Mesendoderm (in vitro differentiated cells): ENCODE measurements at places on chromosomes 3 and 15.
A peak's percentile ranks its signal among the peaks of the same experiment; 100 is the strongest.

DNA sequence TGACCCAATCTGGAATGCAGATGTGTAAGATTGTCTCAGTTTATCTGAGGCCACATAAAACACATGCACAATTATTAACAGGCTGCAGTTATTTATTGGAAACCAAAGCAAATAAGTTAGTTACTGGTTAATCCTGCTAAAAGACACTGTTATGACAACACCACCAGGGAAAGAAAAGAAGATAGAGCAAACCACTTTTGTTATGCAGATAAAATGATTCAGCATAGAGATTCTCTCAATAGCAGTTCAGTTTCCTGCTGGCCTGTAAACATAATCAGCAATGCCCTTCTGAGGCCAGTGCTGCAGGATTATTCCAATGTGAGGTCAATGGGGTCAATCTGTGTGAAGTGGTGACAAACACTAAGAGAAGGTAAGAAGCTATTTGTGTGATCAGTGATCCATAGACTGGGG lies 244.4 kb downstream of the ZBTB20 start:
- no peak overlapping the region for H3K27ac ChIP-seq
- H3K36me3 ChIP-seq, result no peaks in the 10 kb centered on the region
- no peaks in the 10 kb centered on the region for H3K27me3 ChIP-seq
- peaks cover 2% of the 10 kb centered on the region for H3K4me1 ChIP-seq

GRCh38 chr15:57903626-57904025 lies 161.9 kb downstream of the ALDH1A2 start:
- H3K4me3 ChIP-seq, result no peak overlapping the region
- H3K27me3 ChIP-seq, result no peaks in the 10 kb centered on the region
- DNase-seq, result no peak

DNA sequence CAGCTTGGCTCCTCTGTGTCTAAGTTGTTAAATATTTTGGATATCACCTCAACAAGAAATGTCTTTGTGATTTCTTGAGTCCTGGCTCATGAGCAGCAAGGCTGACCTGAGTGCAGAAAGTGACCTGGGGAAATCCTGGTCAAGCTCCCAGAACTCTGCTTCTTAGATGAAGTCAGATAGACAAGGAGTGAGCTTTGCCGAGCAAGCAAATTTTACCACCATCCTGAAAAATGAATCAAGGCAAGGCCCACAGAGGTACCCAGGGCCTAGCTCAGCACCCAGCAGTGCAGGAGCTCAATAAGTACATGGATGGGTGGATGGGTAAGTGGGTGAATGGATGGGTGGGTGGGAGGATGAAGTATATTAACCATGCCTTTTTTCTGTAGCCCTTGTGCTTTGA lies 291.8 kb downstream of the UACA start:
- H3K27ac ChIP-seq, result no peak overlapping the region
- no peaks in the 10 kb centered on the region for H3K27me3 ChIP-seq
- no peak for DNase-seq
- no peak overlapping the region for H3K4me3 ChIP-seq
- H3K36me3 ChIP-seq, result no peaks in the 10 kb centered on the region
- H3K4me1 ChIP-seq, result no peaks in the 10 kb centered on the region

GRCh38 chr15:38453971-38454695 lies at the start of gene FAM98B:
Gene FAM98B, plus strand, starts transcription at chr15:38454127. Its CDS starts 35 bp downstream, at chr15:38454162.
- H3K36me3 ChIP-seq, result no peaks in the 10 kb centered on the region
- H3K27me3 ChIP-seq, result no peaks in the 10 kb centered on the region
- peak within 1 kb of the TSS; percentile 97 for H3K27ac ChIP-seq

DNA sequence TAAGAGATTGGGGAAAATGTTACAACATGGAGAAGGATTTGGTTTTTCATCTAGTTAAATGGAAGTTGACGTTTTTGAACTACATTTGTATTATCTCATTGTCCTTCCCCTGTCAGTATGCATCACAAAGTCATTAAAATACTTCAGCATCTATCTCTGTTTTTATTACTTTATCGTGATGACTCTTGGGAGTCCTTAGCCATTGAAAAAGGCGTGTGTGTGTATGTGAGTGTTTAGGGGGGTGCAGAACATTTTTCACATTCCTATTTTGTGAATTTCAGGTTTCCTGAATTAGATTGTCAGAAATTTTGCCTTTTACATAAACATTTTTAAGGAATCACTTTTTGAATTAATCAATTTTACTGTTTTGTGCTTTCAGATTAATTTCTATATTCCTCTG lies 360.6 kb upstream of the SGO1 start:
- DNase-seq, result no peak
- no peak overlapping the region for H3K4me3 ChIP-seq
- H3K27ac ChIP-seq, result no peak overlapping the region
- no peaks in the 10 kb centered on the region for H3K36me3 ChIP-seq
- no peaks in the 10 kb centered on the region for H3K27me3 ChIP-seq

DNA sequence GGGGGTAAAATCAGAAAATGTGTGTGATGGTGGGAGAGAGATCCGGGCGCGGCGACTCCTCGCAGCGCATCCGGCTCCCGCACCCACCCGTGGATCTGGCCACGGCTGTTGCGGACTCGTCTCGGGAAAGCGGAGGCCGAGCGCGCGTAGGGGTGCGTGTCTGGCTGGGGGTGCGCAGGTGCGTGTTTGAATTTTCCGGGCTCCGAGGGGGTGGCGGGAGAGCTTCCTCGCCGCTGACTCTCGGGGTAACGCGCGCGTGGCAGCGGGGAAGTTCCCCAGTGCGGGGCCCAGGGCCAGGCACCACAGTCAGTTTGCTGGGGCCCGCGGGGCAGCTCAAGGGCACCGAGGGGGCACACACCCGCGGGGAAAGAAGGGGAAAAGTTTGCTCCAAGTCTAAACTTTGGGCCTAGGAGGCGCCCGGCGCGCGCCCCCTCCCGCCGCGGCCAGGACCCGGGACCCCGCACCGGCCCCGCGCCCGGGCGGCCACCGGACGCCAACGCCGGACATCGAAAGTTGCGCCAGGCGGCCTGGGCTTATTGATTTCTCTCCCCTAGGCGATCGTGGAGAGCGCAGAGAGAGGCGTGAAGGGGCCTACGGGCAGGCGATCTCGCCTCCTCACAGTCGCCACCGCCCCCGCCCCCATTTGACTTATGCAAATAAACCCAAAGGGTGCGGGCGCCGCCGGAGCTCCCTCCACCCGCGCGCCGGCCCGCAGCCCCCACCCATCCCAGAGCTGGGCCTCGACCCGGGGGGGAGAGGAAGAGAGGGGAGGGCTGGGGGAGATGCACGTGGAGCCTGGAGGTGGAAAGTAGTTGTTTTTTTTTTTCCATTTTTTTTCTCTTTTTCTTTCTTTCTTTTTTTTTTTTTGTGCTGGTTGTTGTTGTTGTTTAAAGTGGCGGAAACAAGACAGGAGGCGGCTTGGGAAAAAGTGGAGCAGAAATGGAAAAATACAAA lies 639 bp downstream of the FOXP1 start:
- H3K27me3 ChIP-seq, result peaks cover 3% of the 10 kb centered on the region
- peak; percentile 82 for DNase-seq
- H3K4me1 ChIP-seq, result peaks cover 3% of the 10 kb centered on the region

DNA sequence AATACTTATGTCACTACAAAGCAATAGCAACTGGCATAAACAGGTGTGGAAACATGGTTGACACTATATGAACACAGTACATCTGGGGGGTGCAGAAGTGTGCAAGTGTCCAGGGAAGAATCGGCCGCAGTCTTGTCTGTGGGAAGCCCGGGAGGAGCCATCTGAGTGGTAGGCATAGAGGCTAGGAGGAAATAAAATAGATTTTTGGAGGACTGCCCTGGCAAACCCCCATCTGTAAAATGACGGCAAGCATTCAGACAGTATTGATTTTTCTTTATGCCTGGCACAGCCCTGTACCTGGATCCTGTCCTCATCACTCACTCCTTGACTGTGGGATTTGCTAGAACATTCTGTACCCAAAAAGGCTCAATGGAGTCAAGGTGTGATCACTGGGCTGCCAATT lies 31.3 kb downstream of the THSD4 start:
- DNase-seq, result no peak
- no peaks in the 10 kb centered on the region for H3K36me3 ChIP-seq
- no peaks in the 10 kb centered on the region for H3K4me1 ChIP-seq
- H3K4me3 ChIP-seq, result no peak overlapping the region

DNA sequence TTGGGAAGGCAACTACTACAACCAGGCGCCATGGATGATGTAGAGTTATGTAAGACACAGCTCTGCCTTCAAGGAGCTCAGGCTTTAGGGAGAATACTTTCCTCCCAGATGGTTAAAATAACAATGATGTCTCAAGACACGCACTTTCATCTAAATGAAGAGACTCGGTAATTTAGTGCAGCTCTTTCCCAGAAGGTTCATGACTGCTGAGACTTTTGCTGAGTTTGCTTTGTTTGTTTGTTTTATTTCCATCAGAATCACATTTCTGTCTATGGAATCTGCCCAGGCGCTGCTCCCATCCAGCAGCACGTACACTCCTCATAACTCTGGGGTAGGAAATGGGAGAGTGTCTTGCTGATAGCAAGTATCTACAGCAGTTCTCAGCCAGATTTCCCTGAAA lies 33.9 kb upstream of the MEX3B start:
- no peaks in the 10 kb centered on the region for H3K36me3 ChIP-seq
- H3K4me3 ChIP-seq, result no peak overlapping the region
- H3K27me3 ChIP-seq, result no peaks in the 10 kb centered on the region
- no peak overlapping the region for H3K27ac ChIP-seq
- DNase-seq, result no peak

DNA sequence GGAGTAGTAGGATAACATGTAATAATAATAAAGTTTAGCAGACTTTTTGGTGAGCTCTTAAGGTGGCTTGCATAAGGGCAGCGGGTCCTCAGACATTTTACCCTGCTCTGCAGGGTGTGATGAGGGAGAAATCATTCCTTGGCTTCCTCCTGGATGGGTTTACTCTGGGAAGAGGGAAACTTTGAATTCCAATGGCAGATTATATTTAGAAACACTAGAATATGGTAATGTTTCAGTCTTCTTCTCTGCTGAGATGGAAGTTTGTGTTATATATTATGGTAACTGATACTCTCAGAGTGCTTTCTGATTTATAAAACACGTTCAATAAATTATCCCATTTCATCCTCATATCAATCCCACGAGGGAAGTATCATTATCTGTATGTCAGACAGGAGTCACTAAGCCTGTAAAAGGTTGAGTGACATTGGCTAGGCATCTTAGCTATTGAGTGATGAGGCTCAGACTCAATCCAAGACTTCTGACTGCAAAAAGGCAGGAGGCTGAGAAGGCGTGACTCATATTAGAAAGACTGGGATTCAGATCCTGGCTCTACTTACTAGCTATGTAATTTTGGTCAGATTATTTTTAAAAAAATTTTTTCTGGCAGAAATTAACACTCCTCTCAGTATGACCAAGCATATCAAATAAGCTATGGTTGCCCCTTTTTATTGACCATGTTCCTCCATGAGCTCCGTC lies 19.3 kb downstream of the PDIA5 start:
- no peaks in the 10 kb centered on the region for H3K36me3 ChIP-seq
- no peak overlapping the region for H3K4me3 ChIP-seq
- no peaks in the 10 kb centered on the region for H3K27me3 ChIP-seq

DNA sequence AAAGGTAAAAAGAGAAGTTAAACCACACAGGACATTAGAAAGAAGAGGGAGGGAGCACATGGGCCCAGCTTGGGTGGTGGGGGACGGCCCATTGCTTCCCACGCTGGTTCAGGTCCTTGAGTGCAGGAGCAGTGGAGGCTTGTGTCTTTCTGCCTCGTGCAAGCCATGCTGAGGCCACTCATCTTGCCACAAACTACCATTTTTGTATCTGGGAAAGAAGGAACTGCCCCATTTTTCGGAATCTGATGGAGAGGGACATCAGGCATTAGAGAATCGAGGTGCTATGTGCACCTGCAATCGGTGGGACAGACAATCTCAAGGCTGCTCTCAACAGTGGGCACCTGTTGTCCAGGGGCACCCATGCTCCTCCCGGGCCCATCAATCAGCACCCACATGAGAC lies 234.5 kb downstream of the KLF13 start:
- H3K36me3 ChIP-seq, result no peaks in the 10 kb centered on the region
- no peaks in the 10 kb centered on the region for H3K4me1 ChIP-seq
- H3K27ac ChIP-seq, result no peak overlapping the region
- H3K27me3 ChIP-seq, result no peaks in the 10 kb centered on the region
- no peak for DNase-seq

GRCh38 chr3:142929109-142929508 lies 34.4 kb downstream of the PAQR9 start:
- DNase-seq, result peak; percentile 77
- H3K4me1 ChIP-seq, result no peaks in the 10 kb centered on the region
- H3K36me3 ChIP-seq, result no peaks in the 10 kb centered on the region
- no peak overlapping the region for H3K27ac ChIP-seq
- no peaks in the 10 kb centered on the region for H3K27me3 ChIP-seq
- no peak overlapping the region for H3K4me3 ChIP-seq

GRCh38 chr3:180705619-180706018 lies 26.3 kb upstream of the CCDC39 start:
- DNase-seq, result no peak
- H3K36me3 ChIP-seq, result no peaks in the 10 kb centered on the region
- no peak overlapping the region for H3K4me3 ChIP-seq
- no peak overlapping the region for H3K27ac ChIP-seq
- no peaks in the 10 kb centered on the region for H3K4me1 ChIP-seq

- no peak for DNase-seq
- no peaks in the 10 kb centered on the region for H3K27me3 ChIP-seq
- no peak overlapping the region for H3K27ac ChIP-seq
- H3K4me1 ChIP-seq, result no peaks in the 10 kb centered on the region
Measured at GRCh38 chr3:128648940-128649663, 1.5 kb downstream of the RPN1 start.

GRCh38 chr3:49260806-49261324 lies 16.2 kb downstream of the C3orf62 start:
- H3K27me3 ChIP-seq, result no peaks in the 10 kb centered on the region
- no peak overlapping the region for H3K27ac ChIP-seq
- H3K36me3 ChIP-seq, result no peaks in the 10 kb centered on the region
- H3K4me1 ChIP-seq, result no peaks in the 10 kb centered on the region
- no peak overlapping the region for H3K4me3 ChIP-seq

DNA sequence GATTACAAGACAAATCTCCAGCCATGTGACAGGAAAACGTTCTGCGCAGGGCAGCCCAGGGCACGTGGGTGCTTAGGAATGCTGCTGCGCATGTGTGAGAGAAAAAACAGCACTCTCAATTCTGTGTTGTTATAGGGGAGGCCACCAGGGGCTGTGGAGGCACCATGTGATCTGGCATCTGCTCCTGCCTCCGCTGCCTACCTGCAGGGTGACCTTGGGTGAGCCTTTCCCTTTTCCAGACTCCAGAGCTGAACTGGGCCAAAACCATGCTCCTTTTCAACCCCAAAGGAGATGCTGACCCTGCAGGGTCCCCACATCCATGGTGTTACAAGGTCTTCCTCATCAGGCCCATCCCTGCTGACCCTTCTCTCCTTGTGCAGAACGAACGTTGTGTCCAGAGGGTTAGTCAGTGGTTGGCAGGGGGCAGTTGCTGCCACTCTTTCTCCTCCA lies 81.5 kb upstream of the RASGRF1 start:
- H3K27me3 ChIP-seq, result no peaks in the 10 kb centered on the region
- no peaks in the 10 kb centered on the region for H3K36me3 ChIP-seq

DNA sequence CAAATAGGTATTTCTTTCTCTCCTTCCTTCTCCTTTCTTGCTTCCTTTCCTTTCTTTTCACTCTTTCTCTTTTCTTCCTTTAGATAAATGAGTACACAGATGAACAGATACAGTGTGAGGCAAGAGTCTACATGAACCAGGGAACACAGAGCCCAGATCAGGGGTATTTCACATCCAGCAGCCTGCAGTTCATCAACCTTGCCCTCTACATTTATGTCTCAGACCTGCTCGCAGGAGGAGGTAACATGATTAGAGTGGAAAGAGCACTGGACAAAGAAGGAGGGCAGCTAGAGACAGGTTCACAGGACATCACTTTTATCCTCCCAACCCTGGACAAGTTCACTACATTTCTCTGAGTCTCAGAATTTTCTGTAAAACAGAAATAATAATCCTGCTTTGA lies 773.1 kb downstream of the NTRK3 start:
- no peak overlapping the region for H3K27ac ChIP-seq
- no peaks in the 10 kb centered on the region for H3K36me3 ChIP-seq
- no peak overlapping the region for H3K4me3 ChIP-seq
- H3K4me1 ChIP-seq, result no peaks in the 10 kb centered on the region
